Naive B cell (primary cell): ENCODE measurements at places on chromosomes 2 and 18.

- peak; percentile 29 for DNase-seq
These were observed 38.3 kb downstream of the DHRS9 start for GRCh38 chr2:169107645-169108044.

- DNase-seq: no peak
These were observed 15.6 kb upstream of the LRATD1 start for GRCh38 chr2:14616950-14617349.

- DNase-seq: no peak
These were observed 184.3 kb upstream of the APCDD1 start for GRCh38 chr18:10270151-10270571.

- no peak for DNase-seq
These were observed 33.4 kb downstream of the SFXN5 start for GRCh38 chr2:73037947-73038585.

DNA sequence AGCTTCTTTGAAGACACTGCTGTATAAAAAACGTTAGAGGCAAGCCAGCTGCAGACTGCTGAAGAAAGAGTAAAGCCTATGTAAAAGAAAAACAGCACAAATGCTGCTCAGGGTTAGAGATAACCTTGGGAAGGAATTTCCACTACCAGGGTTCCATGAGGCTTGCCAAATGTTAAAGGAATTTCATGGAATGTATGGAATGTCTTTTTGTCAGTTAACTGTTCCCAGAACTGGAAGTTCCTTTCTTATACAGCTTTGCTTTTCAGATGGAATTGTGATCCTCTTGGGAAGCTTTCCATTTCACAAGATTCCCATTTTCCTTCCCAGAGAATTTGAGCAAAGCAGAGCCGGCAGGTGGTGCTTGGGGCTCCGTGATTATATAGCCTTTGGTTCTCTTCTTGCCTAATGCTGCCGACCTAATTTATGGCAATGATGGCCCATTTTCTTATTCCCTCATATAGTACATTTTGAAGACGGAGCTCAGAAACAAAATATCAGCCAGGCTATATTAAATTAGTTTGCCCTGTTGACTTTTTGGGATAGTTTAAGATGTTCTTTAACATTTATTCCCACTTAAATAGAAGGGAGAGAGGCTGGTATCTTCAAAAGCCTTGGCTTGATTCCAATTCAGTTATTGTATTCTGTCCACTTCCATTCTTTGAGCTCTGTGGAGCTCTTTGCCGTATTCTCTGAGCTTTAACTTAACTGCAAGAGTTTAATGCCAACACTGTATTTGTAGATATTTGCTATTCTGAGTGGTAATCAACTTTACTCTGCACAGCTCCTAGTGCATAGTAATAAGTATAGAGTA, 162.3 kb downstream of the PHLPP1 start:
- DNase-seq: no peak

- no peak for DNase-seq
These were observed 385.2 kb downstream of the TNS1 start for GRCh38 chr2:217617616-217618022.

- no peak for DNase-seq
These were observed 40.9 kb downstream of the CLASP1 start for GRCh38 chr2:121608367-121608766.

GRCh38 chr18:27921904-27922751, 254.8 kb downstream of the CDH2 start:
- no peak for DNase-seq
